LoVo (cell line): ENCODE measurements at places on chromosomes 2 and 18.
A peak's percentile ranks its signal among the peaks of the same experiment; 100 is the strongest.

- DNase-seq, result no peak
Observed at GRCh38 chr2:121037480-121037879, 247.5 kb downstream of the TFCP2L1 start.

- no peak for DNase-seq
Observed at GRCh38 chr2:149612122-149612521, 24.5 kb upstream of the MMADHC start.

DNA sequence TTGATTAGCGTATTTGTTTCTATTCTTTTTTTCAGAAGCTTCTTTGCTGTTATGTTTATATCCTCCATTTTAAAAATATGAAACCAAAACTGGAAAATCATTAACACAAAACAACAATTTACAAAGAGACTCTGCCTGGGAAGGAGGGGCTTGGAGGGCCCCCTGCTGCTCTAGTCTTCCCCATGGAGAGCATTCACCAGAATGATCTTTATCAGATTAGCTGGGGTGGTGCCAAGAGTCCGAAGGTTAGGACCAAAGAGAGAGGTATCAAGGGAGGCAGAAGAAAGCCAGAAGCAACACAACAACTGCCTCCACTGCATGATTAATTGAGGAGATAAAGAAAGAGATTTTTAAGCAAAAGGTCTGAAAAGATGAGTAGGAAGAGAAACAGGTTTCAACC is 218.6 kb downstream of the IRS1 start:
- peak; percentile 83 for DNase-seq

- DNase-seq, result no peak
Observed at GRCh38 chr18:61236356-61237057, 96.7 kb upstream of the CDH20 start.

- DNase-seq, result no peak
Observed at GRCh38 chr2:160932960-160933359, 227.3 kb upstream of the TANK start.
